Cardiac septum (tissue), 1 donor: ENCODE measurements at places on chromosomes 4 and X. TPM values are rescaled to one million over a fixed set of nuclear protein-coding genes. Genes with fewer than 3 reads are reported as not detected.

The TEX13D gene
- not detected for total RNA-seq

The FGB gene
- total RNA-seq = not detected

The USP11 gene
- 64.9 TPM for total RNA-seq

The DKK2 gene
- 1.4 TPM for total RNA-seq

The TMEM271 gene
- total RNA-seq = not detected

The CFAP47 gene
- not detected for total RNA-seq

The LRPAP1 gene
- 275 TPM for total RNA-seq

The IRF2 gene
- 22.4 TPM for total RNA-seq

The SSX4B gene
- total RNA-seq = not detected

The BTC gene
- 0.35 TPM for total RNA-seq

The MAP3K15 gene
- total RNA-seq = not detected

The SPATA18 gene
- 2.3 TPM for total RNA-seq

The EGFL6 gene
- total RNA-seq = 0.24 TPM
